GM20000 (cell line): ENCODE measurements at places on chromosomes 1 and 21.

DNA sequence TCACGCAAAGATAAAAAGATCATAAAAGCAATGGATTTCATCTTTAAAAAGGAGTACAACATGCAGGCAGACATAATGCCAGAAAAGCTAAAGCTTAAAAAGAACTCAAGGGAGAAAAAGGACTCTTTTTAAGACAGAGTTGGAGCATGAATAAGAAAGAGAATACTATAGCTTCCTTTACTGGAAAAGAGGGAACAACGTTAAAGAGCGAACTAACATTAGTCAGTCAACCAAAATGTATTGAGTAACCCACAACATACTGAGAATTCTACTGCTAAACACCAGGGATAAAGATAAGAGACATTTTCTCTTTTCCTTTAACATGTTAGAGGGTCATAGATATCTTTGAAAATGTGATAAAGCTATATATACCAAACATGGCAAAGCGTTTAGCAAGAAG, 182.0 kb downstream of the DUSP10 start:
- DNase-seq, result no peak

GRCh38 chr21:14492931-14493330, 53.2 kb downstream of the SAMSN1 start:
- no peak for DNase-seq

- DNase-seq, result no peak
Observed at GRCh38 chr1:204358605-204359004, 1.1 kb downstream of the PLEKHA6 start.

DNA sequence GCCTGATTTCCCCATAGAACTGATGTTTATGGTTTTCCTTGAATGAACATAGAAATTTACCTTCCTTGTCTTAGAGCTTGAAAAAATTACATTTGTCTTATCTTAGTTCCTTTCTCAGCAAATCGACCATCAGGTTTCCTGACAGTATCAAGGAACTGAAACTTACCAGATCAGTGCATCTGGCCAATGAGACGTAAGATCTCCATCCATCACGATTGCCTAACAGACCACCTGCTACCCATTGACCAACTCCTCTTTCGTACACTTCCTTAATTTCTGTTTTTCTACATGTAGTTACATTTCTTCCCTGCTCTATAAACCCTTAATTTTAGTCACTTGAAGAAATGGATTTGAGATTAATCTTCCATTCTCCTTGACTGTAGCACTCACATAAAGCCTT, 57.4 kb upstream of the TMPRSS15 start:
- DNase-seq, result no peak

DNA sequence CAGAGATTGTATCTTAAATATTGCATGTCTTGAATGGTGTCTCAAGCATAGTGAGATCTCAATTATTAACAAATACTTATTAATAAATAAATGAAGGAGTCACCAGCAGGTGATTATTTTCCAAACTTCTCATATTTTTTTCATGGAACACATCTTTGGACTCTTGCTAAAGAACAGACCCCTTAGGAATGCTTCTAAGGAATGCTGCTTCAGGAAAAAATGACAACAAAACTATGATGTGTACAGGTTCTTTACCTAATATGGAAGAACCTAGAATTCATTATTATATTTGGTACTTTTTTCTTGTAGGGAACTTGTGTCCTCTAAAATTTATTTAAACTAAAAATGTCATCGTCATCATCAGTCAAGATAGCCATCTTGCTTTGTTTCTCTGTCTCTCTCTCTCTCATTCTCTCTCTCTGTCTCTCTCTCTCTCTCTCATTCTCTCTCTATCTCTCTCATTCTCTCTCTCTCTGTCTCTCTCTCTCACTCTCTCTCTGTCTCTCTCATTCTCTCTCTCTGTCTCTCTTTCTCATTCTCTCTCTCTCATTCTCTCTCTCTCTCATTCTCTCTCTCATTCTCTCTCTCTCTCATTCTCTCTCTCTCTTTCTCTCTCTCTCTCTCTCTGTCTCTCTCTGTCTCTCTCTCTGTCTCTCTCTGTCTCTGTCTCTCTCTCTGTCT, 63.0 kb upstream of the ETS2 start:
- no peak for DNase-seq

- peak; percentile 64 for DNase-seq
Observed at GRCh38 chr1:162847839-162848453, 13.0 kb downstream of the CCDC190 start.

GRCh38 chr1:161506336-161507223, 1.3 kb downstream of the FCGR2A start:
- no peak for DNase-seq
